ENCODE measurements at places on chromosomes 5 and 9.

DNA sequence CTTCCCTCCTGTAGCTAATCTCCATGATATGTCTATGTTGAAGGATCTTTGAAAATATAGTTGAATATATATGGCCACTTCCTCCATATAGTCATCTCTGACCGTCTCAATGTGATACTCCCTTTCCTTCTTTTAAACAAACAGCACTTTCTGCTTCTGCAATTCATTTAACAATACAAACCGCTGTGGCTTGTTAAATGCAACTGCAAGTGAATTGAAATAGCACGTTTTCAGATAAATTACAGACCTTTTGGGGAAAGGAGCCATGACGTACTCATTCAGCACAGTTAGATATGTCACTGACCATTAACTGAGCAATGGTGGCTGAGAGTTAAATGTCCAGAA, 82.5 kb downstream of the FBXO38 start:
- DNase-seq = no peak

- no peak for DNase-seq
These were observed 26.3 kb upstream of the SMC5 start for GRCh38 chr9:70232476-70232875.

DNA sequence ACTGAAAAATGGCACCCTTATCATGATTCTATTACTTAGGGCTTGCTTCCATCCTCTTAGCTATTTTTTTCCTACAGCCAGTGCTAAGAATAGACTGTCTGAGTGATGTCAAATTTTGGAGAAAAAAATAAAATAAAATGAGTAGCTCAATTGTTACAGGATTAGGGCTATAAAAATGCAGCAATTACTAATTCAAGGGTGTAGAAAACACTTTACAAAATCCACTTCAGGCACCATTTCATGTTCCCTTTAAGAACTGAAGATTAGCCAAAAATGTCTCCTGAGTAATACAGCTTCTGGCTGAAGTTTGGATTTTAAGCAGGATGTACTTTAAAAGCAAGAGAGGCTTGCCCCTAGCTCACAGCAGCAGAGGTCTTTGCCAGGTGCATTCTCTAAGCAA, 240.5 kb upstream of the IRX1 start:
- no peak for DNase-seq

- no peak for DNase-seq
These were observed 151.2 kb downstream of the RXRA start for GRCh38 chr9:134477342-134477925.

GRCh38 chr5:58460002-58460731, at the start of gene PLK2:
Gene PLK2, minus strand, starts transcription at chr5:58460086. Its CDS starts 127 bp downstream, at chr5:58459959.
- DNase-seq = peak; percentile 97

DNA sequence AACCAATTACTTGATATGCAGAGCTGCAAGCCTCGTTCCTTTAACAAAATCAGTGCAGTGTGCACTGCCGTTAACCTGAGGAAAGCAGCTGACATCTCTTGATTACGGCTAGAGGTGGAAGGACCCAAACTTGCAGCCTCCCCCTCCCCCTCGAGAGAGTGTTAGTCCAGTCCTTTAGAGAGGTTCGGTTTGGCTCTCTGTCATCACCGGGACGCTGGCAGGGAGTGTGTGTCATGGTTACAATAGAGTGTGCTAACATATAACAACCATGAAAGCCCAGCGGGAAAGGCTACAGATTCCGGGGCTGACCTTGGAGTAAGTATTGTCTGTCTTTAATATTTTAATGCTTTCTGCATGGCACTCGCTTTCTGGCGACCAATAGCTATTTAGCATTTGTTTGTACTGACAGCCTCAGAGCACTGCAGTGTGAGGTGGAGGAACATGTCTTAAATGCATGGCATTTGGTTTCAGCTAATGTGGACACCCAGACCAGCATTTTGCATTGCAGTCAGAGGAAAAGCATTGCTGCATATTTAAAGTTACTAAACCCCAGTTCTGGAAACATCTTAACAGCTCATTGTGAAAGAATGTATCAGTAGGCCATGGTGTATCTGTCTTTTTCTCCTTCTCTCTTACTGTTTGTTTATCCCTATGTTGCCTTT, 237.5 kb downstream of the CD180 start:
- DNase-seq = peak; percentile 9

DNA sequence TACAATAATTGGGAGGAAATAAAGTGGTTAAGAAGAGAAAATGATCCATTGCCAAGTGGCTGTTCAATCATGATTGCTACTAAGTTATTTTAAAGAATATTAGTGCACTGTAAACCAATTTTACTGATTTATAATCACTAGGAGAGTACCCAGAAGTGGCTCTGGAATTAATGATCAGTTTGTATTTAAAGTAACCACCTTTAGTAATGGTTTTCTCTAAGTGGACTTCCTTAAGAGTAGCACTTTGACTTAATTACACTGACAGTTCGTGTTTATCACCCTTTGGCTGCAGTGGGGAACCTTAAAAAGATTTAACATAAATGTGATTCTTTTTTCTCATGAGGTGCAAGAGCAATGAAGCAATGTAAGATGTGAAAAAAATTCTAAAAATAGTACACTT, 310.8 kb downstream of the CDH12 start:
- no peak for DNase-seq

- DNase-seq = no peak
These were observed 284.5 kb downstream of the SPATA31D1 start for GRCh38 chr9:82273121-82273520.

GRCh38 chr9:127711226-127711701, 4.2 kb downstream of the PTRH1 start:
- no peak for DNase-seq

DNA sequence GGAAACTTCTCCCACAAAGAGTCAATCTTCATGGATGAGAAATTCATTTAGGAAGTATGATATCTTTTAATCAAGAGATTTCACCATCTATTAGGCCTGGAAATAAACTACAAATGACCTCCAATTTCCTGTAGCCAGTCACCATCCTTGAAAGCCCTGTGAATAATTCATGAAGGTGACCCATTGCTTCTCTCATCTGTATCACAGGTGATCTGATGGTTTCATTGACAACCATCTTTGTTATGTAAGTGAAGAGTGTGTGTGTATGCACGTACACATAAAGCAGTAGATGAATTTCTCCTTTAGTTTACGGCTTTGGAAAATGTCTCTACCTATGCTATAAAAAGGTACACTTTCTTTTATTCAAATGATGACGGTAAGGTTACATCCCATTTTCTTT, 644.1 kb upstream of the KLF4 start:
- DNase-seq = no peak

GRCh38 chr5:129664336-129664937, 83.5 kb upstream of the MINAR2 start:
- DNase-seq = peak; percentile 46

GRCh38 chr9:113844466-113844865, 31.6 kb upstream of the ZNF618 start:
- no peak for DNase-seq

- no peak for DNase-seq
These were observed 14.0 kb upstream of the GLRX start for GRCh38 chr5:95836544-95836943.

- no peak for DNase-seq
These were observed 135.5 kb downstream of the PRR16 start for GRCh38 chr5:120599576-120599975.

- no peak for DNase-seq
These were observed 16.6 kb upstream of the KIF12 start for GRCh38 chr9:114115654-114116125.

DNA sequence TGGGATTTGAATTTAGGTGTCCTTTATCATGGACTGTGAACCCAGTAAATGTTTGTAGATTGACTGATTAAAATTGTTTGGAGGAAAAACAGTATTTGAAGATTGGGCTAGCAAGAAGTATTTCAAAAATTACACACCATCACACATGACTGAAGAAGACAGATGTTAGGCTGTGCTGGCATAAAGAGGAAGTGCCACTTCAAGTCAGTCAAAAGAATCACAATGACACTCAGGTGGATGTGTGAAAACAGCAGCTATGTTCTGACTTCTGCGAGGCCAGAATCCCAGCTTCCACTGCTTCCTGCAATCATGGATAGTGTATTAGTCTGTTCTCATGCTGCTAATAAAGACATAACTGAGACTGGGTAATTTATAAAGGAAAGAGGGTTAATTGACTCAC, 393.3 kb downstream of the DMRT2 start:
- DNase-seq = no peak

DNA sequence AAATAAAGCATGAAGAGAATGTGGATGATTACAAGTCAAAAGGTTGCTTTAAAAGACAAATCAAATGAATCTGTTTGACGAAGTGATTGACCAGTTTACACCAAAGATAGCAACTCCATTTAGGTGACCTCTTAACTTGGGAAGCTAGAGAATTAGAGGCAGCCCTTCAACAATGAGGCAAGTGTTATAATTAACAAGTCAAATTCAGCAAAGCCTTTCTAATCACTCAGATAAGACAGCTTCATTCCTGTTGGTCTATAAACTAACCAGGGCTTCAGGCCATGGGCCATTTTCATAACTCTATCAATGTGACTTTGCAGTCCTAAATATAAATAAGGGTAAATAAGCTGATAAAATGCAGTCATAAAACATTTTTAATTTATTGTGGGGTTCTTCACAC, 712.2 kb upstream of the SEMA6A start:
- DNase-seq = no peak

- DNase-seq = no peak
These were observed 210.6 kb downstream of the GOLPH3 start for GRCh38 chr5:31963358-31964006.

- no peak for DNase-seq
These were observed 196.7 kb upstream of the HAPLN1 start for GRCh38 chr5:83917261-83917908.

- DNase-seq = no peak
These were observed 19.1 kb downstream of the SLC36A3 start for GRCh38 chr5:151284392-151284967.

GRCh38 chr9:120365386-120365785, 214.6 kb downstream of the CDK5RAP2 start:
- no peak for DNase-seq

- no peak for DNase-seq
These were observed 2.8 kb downstream of the TUBB4B start for GRCh38 chr9:137243626-137244485.

- DNase-seq = no peak
These were observed 10.6 kb upstream of the SLC44A1 start for GRCh38 chr9:105233873-105234272.

GRCh38 chr5:10594591-10595210, 30.8 kb downstream of the ANKRD33B start:
- DNase-seq = no peak

DNA sequence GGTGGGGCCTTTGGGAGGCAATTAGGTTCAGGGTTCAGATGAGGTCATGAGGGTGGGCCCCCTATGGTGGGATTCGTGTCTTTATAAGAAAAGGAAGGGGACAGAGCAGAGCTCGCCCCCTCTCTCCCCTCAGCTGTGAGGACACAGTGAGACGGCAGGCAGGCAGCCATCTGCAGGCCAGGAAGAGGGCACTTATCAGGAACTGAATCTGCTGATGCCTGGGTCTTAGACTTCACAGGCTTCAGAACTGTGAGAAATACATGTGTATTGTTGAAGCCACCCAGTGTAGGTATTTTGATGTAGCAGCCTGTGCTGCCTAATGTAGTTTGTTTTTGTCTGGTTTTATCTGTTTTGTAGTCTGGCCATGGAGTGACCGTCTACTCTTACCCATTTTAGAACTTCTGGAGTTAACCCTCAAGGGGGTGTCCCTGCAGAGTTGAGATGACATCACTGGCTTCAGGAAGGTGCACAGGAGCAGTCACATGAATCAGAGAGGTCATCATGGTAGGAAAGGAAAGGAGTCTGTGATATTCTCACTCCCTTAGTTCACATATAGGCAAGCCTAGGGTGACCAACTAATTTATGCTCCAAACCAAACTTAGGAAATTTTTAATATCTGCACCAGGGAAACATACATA, 71.0 kb downstream of the LRRC70 start:
- no peak for DNase-seq

DNA sequence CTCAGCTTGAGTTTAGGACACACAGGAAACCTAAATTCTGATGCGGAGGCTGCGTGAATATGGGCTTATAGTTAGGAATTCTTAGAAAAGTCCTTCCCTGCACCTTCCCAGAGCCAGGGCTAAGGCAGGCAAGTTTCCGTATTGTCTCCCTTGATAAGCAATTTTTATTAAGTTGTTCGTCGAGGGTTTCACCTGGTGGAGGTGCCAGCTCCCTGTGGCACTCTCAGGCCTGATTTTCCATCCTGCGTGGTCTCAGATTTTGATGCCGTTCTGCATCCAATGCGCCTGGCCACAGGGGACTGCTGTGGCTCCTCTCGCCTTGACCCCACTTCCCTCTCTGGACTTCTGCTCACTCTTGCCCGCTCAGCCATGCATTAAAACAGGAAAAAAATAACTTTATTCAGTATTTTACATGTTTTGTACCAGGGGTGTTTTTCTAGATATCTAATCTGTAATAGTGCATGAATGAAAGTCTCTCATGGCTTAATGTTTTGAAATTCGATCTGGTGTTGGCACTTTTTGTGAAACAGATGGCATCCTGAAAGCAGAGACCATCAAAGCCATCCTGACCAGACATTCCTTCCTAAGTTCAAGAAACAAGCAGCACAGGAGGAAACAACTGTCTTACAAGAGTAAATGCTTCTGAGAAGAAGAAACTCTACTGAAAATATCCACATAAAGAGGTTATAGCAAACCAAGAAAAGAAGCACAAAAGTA, 50.7 kb downstream of the TRIP13 start:
- no peak for DNase-seq

DNA sequence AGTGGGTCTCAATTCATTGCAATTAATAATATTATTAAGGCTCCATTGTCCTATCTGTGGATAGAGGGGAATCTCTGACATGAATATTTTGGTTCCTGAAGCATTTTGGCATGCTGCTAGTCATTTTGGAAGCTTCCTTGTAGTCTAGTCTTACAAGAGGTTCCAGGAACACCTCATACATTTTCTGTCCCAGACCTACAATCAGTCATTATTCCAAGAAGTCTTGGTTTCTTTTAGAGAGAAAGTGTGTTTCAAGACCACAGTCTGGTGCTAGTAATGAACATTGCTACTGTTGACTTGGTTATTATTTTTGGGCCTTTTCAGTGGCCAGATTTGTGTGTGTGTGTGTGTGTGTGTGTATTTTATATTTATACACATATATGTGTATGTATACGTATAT, 98.9 kb downstream of the ERCC6L2 start:
- DNase-seq = no peak

DNA sequence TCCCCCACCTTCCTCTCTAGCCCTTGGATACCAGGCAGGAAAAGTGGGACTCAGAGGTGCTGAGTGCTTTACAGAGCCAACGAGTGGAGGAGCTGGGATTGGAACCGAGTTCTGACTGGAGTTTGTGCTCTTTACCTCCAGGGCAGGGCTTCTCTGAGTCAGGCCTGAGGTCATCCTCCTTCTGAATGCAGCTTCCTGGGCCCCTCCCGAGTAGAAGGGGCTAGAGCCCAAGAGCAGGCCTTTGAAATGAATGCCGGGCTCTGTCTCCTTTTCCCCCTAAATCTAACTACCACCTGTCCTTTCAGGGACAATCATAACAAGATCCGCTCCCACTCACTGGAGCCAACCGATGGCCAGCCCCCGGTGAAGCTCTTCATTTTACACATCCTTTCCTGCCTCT, 12.7 kb downstream of the PTGES start:
- no peak for DNase-seq

GRCh38 chr5:138748630-138749081, 4.6 kb upstream of the CTNNA1 start:
- DNase-seq = no peak

GRCh38 chr5:81418606-81419005, 24.7 kb upstream of the ACOT12 start:
- DNase-seq = no peak

All from pancreas (tissue), 10 donors.